ENCODE measurements at places on chromosomes 2 and 18.

DNA sequence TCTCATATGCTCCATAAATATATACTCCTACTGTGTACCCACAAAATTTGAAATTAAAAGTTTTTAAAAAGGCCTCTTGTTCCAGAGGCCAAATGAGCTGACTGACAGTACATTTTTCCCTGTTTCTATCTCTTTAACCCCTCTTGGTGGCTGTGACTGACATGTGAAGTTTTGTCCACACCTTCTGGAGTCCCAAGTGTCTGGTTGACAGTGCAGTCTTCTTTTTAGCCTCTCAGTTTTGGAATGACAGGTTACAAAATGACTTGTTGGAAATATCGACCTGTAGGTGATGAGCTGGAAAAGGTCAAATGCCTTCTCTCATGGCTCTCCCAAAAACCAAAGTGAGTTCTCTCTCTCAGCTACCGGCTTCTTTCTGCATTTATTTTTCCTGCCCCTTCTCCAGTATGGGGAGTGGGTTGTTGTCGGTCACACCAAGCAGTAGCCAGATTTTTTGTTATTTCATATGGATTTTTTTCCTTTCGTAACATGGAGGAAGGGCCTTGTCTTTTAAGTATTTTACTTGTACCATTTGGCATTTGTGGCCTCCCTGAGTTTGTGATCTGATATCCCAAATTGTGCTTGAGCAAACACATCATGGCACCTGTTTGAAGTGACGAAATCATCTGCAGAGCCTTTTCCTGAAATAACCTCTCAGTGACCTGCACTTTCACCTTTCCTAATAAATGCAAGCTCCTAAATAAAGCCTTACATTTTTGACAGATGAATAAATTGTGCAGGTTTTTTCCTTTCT is 143.9 kb downstream of the ESCO1 start:
- DNase-seq = no peak

DNA sequence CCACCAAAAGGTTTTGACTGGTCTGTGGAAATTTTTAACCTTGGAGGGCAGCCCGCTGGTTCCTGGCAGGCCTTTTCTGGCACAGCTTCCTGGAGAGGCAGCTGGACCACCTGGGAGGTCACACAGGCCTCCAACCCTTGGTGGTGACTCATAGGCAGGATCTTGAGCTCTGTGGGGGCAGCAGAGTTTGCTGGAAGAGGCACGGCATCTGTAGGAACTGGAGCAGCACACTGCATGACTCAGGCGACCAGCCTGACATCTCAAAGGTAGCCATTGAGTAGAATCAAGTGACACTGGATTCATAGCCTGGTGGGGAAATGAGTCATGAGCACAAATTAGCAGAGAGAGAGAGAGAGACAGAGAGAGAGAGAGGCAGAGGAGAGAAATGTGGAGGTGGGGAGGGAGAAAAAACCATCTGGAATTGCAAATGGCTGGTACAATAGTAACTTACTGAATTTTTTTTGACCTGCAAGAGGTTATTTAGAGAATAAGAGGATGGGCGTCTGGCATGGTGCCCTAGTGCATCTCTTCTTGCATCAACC is 57.4 kb downstream of the TRPM8 start:
- no peak for DNase-seq

GRCh38 chr2:71749671-71750101 is 296.3 kb downstream of the DYSF start:
- no peak for DNase-seq

DNA sequence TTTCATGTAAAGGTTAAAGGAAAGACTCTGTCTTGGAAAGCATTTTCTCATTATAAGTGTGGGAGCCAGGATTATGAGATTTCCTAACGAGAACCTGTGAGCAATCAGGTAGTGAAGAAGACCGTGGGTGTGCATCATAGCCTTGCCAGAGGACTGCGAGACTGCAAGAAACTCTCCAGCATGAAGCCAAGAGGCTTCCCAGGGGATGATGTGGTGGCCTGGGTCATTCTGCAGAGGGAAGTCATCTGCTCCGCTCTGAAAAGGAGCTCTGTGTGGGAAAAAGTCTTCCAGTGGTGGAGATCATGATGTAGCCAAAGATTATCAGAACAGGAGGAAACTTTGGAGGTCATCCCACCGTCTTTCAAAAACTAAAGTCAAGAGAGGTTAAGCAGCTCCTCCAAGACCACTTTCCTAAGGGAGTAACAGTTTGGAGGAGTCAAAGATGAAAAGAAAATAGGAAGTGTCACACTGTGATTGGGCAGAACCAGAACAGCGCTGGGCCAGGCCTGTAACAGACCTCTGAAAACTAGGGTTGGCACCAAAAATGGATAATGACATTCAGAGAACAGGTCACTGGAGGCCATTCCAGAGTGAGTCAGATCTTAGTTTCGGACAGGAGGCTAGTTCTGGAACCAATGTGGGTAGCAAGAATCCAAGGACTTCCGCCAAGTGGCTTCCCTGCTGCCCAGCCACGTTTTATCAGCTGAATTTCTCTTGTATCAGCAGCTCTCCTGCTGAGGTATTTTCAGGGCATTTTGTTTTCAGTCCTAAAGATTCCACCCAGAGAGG is 113.0 kb downstream of the LRATD1 start:
- no peak for DNase-seq

DNA sequence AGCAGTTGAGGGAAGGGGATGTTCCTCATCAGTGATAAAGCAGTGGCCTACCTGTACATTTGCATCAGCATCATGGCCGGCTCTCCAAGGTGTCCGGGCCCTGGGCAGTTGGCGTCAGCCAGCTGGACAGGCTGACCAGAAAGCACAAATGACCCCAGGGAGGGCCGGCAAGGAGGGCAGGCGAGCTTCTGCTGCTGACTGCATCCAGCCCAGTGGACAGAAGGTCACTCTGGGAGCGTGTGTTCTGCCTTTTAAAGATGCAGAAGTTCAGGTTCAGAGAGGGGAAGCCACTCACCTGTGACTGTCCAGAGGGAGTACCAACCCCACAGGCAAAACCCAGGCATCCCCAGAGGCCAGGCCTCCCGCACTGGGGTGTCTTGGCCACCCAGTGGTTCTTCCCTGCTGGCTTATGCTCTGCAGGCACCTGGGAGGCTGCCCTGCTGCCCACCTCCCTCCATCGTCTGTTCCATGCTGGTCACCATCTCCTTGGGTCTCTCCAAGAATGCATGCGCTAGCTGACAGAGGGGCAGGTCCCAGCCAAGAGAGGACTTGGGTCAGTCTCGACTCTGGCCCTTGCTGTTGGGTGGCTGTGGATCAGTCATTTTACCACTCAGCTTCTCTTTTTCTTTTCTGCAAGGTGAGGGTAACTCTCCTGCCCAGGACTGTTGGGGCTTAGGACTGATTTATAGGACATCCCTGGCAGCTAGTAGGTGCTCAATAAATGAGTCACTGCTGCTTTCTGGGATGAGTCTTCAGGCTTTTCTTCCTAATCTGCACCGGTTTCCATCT is 89.9 kb downstream of the INHBB start:
- no peak for DNase-seq

GRCh38 chr2:239309398-239310245 is 91.2 kb downstream of the HDAC4 start:
- no peak for DNase-seq

DNA sequence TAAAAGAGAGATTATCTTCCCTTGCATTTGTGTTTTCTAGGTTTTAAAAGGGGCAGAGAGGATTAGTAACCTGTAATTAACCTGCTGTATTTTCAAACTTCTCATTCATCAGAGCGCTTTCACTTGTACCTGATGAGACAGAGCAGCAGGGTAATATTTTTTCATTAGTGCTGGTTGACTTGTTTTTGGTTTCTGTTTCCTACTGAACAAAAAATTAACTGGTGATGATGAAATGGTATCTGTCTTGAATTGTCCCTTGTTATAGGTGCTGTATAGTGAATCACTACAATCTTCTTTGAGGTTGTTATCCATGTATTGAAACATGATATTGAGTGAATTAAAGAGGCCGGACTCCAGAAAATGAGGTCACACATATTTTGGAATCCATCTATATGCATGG is 37.9 kb downstream of the CDH20 start:
- no peak for DNase-seq

DNA sequence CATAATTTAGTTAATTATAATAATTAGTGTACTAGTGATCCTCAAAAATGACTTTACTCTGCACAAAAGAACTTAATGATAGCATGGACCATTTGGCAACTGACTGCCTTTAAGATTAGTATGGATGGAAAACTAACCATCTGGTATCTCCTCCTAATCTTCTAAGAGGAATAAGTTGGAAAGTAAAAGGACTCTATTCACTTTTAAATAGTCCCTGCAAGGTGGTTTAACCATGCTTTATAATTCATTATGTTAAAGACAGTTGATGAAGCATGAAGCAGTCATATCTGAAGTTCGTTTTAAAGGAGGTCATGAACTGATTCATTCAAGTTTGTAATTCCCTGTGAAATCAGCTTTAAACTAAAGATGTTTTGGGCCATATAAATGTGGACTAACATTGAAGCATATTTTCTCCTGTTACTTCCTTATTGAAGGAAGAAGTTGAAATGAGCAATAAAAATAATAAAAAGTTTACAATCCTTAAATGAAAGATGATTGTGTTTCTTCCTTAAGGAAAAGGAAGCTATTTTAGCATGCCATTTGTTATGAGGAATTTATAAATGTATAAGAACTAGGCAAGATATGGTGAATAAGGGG is 446.0 kb downstream of the XIRP2 start:
- no peak for DNase-seq

DNA sequence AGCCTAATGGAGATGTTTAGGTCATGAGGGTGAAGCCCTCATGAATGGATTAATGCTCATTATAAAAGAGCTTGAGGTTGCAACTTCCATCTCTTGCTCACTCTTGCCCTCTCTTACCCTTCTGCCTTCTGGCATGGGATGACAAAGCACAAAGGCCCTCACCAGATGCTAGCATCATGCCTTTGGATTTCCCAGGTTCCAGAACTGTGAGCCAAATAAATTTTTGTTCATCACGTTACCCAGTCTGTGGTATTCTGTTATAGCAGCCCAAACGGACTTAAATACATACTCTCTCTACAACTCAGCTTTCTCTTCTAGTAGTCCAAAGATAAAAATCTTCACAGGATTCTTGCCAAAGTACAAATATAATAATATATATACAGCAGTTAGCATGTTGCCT is 75.8 kb downstream of the LNPK start:
- no peak for DNase-seq

GRCh38 chr18:48036641-48037421 is 106.4 kb upstream of the SMAD2 start:
- DNase-seq = no peak

- DNase-seq = no peak
These were observed 602.9 kb upstream of the RAB6C start for GRCh38 chr2:129376426-129377077.

GRCh38 chr2:101770726-101771125 is 73.2 kb downstream of the MAP4K4 start:
- DNase-seq = no peak

GRCh38 chr2:3563521-3563976 is 5.4 kb upstream of the RNASEH1 start:
- DNase-seq = no peak

DNA sequence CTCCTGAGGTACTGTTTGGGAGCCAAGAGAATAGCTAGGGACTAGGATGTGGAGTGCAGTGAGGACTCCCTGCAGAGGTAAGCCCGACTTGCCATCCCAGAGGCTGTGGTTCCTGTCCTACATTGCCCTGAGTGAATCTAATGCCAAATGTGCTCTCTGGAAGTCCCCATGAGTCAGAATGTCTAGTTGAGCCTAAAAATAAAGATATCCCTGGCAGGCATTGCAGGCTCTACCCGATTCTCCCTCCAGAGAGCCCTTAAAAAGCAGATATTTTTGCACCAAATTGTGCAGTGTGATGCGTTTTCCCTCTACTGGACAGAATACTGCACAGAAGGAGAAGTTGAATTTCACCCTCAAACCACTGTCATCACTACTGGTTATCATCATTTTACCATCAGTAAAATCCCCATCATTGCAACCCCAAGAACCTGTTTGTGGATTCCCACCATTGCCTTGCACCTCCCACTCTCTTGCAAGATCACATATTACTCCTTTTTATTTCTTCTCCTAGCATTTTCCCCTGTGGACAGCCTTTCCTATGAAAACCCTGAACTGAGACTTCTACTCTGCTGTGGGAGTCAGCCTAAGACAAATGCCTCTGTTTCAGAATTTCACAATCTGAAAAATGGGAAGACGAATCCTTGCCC is 98.0 kb downstream of the MARCHF4 start:
- no peak for DNase-seq

GRCh38 chr18:38695559-38696280 is 1130.1 kb upstream of the CELF4 start:
- no peak for DNase-seq

DNA sequence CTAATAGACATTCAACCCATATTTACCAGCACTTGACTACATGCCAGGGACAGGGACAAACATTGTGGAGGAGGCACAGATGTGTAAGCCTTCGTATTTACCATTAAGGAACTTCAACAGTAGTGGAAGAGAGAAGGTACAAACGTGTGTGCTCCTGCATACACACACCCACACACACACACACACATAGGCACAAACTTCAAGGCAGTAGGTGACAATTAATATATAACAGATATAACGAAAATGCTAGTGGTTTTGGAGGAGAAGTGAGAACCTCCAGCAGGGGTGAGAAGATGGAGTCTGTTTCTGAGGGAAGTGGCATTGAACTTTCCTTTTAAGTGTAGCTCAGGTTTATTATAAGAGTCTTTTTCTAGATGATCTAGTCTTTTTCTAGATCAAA is 231.1 kb downstream of the SETBP1 start:
- no peak for DNase-seq

GRCh38 chr2:9647884-9648283 is 17.1 kb upstream of the YWHAQ start:
- no peak for DNase-seq

DNA sequence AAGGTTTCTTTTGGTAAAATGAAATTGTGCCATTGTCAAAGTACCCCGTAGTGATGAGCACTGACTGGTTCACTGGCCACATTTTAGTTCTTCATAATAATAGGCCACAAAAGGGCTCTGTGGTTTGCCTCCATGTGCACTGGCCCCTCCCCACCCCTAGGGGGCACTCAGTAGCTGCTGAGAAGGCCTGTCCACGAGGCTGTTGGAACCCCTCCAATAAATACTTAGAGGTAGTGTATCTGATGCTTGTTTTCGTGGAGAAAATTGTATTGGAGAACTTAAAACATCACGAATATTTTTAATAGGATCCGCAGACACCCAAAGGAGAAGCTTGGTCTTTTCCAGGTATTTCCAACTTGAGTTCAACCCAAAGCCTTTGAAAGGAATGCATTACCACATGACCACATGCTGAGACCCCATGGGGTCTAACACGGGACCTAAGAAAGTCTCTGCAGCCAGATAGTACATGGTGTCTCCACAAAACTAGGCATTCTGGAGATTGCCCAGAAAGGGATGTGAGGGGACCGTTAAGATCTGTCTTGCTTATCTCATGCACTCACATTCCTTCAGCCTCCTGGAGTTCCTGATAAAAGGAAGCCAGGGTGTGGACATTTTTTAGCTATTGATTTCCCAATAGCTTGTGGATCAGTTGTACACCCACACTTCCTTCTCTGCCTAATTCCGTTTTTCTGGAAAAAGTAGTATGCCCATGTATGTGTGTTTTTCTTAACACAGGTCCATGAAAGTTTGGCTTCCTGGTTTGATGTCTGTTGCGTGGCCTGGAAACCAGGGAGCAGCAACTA is 28.5 kb upstream of the NOSTRIN start:
- no peak for DNase-seq

All from CD4-positive, alpha-beta T cell treated with Interleukin-6 at 100 ng/mL for 8 hours (primary cell).